NCI-H2171 (cell line): ENCODE measurements at places on chromosomes 4 and X.

DNA sequence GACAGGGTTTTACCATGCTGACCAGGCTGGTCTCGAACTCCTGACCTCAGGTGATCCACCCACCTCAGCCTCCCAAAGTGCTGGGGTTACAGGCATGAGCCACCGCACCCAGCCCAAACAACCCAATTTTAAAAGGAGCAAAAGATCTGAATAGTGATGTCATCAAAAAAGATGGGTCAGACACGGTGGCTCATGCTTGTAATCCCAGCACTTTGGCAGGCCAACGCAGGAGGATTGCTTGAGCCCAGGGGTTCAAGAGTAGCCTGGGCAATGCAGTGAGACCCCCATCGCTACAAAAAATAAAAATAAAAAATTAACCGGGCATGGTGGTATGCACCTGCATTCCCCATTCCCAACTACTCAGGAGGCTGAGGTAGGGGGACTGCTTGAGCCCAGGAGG is 6.1 kb downstream of the ELF2 start:
- DNase-seq, result no peak

DNA sequence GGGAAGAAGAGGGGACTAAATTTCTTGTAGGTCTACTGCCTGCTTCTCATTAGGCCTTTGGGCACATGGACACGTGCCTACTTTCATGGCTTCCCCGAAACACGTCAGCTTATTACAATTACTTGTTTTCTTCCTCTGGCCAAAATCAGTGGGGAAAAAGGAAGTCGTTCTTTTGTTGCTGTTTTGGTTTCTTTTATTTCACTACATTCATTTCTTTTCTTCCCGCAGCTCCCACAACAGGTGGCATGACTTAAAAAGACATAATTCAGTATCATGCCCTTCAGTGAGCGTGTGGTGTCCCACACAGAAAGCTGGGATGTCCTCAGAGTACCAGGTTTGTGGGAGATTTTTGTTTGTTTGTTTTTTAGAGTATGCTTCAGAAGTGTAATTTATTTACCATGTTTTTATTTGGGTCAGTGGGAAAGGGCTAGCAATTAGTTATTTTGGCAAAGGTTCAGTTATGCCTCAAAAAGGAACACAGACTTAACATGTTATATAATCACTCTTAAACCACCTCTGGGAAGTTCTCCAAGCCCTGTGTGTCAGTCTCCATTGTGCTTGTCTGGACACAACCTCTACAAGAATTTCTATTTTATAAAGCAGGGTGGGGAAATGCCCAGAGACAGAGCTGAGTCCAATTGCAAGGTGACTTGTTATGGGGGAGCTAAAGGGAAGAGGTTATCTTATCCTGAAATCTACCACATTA is 44.2 kb upstream of the SPRY1 start:
- no peak for DNase-seq

DNA sequence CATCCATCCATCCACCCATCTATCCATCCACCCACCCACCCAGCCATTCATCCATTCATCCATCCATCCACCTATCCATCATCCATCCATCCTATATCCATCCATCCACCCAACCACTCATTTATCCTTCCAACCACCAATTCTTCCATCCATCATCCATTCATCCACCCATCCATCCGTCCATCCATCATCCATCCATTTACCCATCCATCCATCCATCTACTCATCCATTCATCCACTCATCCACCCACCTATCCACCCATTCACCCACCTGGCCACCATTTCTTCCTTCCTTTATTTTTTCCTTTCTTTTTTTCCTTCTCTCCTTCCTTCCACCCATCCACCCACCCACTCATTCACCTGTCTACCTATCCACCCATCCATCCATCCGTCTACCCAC is 25.2 kb downstream of the HTRA3 start:
- no peak for DNase-seq

- DNase-seq, result no peak
These were observed 132.2 kb upstream of the C1QTNF7 start for GRCh38 chr4:15295421-15296162.

DNA sequence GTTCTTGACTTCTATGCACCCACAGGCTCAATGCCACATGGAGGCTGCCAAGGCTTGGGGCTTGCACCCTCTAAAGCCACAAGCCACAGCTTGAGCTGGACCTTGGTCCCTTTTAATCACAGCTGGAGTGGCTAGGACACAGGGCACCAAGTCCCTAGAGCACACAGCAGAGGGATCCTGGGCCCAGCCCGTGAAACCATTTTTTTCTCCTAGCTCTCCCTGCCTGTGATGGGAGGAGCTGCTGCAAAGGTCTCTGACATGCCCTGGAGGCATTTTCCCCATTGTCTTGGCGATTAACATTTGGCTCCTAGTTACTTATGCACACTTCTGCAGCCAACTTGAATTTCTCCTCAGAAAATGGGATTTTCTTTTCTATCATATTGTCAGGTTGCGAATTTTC is 410.9 kb downstream of the GRID2 start:
- no peak for DNase-seq

DNA sequence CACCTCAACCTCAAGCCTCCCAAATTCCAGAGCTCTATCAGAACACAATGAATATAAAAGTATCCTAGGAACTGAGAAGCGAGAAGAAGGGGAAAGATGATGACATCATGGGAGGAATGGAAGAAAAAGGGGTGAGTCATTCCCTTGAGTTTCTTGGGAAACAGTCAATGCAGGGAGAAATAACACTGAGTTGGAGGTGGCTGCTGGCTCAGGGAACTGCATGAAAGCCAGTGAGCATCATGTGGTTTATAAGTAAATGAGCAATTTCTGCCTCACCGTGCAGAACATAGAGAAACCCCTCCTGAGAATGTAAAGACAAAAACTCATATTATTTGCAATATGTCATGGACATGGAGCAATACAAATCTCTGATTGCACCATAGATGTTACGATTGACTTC is 73.3 kb downstream of the SHOX start:
- DNase-seq, result no peak

GRCh38 chrX:924017-924416 is 288.4 kb downstream of the CRLF2 start:
- no peak for DNase-seq

DNA sequence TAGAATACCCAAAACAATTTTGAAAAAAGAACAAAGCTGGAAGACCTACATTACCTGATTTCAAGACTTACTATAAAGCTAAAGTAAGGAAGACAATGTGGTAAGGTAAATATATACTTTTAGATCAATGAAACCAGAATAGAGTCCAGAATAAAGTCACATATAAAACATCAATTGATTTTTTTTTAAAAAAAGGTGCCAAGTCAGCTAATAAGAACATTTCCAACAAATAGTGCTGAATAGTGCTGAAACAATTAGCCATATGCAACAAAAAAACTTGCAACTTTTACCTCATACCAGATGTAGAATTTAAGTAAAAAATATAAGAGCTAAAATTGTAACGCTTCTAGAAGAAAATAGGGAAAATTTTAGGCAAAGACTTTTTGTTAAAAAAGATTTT is 73.0 kb upstream of the PDHA1 start:
- no peak for DNase-seq
